Neural crest cell (in vitro differentiated cells): ENCODE measurements at places on chromosomes 12 and 14. TPM values are rescaled to one million over a fixed set of nuclear protein-coding genes. Genes with fewer than 3 reads are reported as not detected.
A peak's percentile ranks its signal among the peaks of the same experiment; 100 is the strongest.

DNA sequence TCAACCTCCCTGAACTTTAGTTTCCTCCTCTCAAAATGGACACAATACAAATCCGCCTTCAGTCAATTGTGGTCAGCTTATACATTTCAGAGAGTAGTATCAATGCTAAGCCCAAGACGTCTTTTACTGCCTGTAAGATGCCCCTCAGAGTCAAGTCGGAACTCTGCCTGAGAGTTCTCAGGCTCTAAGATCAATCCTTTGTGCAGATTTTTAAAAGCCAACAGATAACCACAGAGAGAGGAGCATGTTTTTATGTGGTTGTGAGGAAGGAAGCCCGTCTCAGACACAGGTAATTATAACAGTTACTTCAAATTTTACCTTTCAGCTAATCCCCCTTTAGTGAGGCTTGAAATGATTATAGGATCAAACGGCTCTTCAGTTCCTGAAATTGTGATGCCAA, 91.6 kb downstream of the HELB start:
- no peak for DNase-seq

GRCh38 chr12:94427501-94428381, 31.9 kb downstream of the CEP83 start:
- no peak for DNase-seq

DNA sequence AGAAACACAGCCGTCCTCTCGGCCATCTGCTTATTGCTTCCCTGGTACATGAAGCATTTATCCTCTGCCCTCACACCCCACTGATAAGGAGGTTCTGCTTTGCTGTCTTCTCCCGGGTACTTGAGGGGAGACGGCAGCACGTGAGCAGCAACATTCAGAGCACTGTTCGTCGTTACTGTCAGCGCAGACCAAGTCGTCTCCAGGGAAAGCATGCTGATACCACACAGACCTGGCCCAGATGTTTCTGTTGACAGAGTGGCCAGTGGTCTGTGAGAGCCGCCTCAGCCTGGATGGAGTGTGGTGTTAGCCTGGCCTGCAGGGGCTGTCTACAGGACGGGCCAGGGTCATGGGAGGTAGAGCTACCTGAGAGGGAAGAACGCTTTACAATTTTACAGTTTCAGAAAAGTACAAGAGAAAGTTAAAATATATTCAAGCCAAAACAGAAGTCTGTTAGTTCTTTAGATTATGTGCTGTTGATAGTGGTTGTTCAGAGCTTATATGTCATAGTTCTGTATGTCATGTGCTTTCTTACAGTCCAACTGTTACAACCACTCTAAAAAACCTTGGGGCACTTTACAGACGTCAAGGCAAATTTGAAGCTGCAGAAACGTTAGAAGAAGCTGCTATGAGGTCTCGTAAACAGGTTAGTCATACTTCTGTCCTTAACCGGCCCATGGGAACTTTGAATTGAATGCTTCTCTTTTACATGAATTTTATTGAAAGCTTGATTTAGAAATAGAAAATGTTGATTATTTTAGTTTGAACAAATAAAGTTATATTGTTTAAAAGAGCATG, 38.2 kb downstream of the XRCC3 start:
- no peak for DNase-seq

- DNase-seq: no peak
Measured at GRCh38 chr12:3554371-3555115, 63.5 kb downstream of the PRMT8 start.

DNA sequence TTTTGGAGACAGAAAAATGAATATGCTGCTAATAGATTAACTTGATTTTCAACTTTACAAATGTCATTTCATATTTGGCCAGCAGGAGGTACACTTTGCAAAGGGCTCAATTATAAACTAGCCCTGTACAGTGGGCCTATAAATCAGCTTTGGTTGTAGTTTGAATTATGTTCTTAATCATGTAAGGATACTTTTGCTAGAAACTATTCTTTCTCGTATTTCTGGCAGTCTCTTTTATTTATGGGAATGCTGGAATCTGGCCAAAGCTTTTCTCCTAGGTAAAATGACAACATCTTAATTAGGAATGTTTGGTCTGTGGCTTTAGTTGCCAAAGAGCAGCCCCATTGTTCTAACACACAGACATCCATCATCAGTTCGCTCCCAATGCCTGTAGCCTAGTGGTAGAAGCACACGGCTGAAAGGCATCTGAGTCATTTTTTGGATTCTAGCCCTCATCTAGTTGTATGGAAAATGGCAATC, 1322.3 kb upstream of the SEL1L start:
- DNase-seq: no peak

The MAX gene
- total RNA-seq: 64.2 and 69.3 TPM in 2 replicates

GRCh38 chr12:52141875-52142274, 49.9 kb downstream of the KRT80 start:
- DNase-seq: no peak

DNA sequence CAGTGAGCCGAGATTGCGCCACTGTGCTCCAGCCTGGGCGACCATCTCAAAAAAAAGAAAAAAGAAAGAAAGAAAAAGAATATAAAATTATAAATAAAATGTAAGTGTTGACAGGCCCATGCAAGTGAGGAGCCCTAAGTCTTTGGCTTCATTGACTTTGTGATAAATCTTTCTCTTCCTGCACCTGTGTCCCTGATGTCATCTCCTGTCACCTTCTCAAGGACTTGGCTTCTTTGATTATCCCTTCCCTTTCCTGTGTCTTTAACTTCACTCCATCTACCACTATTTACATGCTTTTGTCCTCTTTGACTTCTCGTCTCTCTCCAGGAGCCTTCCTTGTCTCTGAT, 33.6 kb upstream of the WNK1 start:
- no peak for DNase-seq

The TMEM63C gene
- 0.59 and 0.91 TPM in 2 replicates for total RNA-seq

GRCh38 chr14:80448267-80448666, 237.0 kb upstream of the DIO2 start:
- DNase-seq: no peak

- DNase-seq: no peak
Measured at GRCh38 chr12:106248846-106249371, 1.1 kb upstream of the CKAP4 start.

DNA sequence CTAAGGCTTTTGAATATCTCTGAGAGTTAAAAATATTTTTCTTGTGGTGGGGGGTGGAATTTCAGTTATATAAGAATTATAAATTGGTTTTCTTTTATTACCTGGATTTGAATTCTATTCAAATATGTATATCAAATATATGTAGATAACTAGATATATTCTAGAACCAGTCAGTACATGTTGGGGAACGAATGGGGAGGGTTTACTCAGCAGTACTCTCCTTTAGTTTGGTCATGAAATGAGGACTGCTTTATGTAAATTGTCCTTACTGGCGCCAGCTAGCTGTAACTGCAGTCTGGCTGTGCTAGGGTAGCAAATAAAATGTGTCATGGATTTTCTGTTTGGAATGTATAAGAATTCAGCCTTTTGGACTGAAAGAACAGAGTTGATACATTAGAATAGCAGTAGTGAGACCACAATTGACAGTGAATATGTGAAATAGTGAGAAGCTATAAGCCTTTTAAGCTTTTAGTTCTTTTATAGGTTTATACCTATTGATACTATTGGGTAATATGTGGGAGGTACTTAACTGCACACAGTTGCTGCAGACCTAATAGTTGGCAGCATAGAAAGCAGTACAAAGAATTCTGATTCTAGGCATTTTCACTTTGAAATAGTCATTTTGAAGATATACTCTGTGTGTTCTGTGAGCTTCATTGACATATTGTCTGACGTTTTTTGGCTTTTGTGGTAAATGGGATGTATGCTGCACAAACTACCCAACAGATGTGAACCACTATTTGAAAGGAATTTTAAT, 29.0 kb downstream of the ATF7IP start:
- DNase-seq: peak; percentile 23

DNA sequence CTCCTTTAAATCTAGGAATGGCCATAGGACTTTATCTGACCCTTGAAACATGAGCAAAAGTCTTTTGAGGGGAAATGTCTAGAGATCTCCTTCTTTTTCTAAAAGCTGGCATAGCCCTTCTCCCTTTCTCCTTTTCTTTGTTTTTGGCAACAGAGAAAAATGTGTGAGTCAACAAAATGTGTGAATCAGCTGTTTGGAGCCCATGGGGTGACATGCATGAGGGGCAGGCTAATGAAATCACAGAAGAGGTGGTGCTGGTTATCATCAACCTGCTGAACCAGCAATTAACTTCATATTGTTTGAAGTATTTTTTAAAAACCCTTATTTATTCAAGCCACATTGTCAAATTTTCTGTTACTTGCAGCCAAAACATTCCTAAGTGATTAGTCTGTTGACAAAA, 132.3 kb downstream of the CCDC59 start:
- no peak for DNase-seq

DNA sequence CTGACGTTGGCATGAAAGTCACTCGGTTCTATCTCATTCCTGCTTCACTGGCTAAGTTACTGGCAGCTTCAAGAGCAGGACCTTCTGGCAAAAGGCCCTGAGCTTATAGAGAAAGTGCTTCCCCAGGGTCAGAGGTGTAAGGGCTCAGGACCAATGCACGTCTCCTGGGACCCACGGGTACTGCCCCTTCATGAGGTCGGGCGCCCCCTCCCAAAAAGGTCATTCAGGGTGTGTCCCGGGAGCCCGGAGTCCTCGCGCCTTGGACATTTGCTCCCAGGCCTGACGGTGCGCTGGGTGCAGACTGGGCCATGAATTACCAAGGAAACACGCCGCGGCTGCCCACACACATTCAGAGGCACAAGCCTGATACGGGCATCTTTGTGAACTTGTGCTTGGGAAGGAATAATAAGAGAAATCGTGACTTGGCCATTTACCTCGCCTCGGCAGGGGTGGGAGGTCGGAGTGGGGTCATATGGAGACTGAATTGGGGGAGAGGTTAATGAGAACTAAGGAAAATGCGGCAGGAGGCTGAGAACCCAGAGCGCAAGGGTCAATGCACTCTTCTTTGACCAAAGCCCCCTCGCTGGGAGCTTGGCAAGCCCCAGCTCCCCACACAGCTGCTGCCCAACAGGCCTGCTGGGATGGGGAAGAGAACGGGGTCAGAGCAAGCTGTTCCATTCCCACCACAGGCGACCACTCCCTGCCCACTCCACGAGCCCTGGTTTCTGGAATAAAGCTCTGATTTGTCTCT, 15.7 kb upstream of the SLC6A12 start:
- DNase-seq: no peak

The NRL gene
- 1.2 and 2.3 TPM in 2 replicates for total RNA-seq

GRCh38 chr12:25083211-25083610, 111.7 kb downstream of the DNAI7 start:
- no peak for DNase-seq

The SLC22A17 gene
- total RNA-seq: 39.4 and 42.4 TPM in 2 replicates

- DNase-seq: no peak
Measured at GRCh38 chr14:31286456-31287293, 79.1 kb upstream of the HECTD1 start.

DNA sequence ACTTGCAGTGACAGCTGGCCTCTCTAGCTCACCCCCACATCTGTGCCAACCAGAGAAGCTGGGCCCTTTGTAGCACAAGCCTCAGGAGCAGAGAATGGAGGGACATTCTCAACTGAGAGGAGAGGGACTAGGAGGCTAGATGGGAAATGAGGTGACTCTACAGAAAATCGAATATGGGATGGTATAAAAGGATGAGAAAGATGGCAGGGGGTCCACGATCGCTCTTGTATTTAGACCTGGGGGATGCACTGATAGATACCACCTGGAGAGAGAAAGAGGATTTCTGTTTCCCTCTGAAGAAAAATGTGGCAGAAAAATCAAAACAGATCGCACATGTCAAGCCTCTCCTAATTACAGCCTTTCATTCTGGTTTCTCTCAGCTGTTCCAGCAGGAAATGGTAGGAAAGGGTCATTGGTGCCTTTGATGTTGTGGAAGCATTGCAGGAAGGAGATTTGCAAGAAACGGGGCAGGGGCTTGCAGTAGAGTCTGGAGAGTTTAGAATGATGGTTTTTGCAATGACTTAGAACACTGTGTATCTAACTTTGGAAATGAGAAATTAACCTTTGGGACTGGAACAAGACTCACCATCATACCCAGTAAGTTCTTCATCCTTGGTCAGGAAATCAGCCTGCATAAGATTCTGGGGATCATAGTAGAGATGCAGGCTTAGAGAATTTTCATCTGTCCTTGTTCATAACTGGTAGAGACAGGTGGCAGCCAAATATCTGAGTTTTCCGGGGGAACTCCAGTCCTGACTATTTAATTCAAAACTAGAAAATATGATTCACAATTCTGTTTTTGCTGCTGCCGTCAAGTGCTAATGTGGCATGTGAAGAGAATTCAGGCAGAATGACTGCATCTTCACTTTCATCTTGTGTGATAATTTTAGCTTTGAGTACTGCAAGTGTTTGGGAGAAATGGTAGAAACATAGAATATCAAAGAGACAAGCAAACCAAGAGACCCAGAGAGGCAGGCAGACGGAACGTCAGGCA, 98.8 kb downstream of the DAD1 start:
- no peak for DNase-seq

DNA sequence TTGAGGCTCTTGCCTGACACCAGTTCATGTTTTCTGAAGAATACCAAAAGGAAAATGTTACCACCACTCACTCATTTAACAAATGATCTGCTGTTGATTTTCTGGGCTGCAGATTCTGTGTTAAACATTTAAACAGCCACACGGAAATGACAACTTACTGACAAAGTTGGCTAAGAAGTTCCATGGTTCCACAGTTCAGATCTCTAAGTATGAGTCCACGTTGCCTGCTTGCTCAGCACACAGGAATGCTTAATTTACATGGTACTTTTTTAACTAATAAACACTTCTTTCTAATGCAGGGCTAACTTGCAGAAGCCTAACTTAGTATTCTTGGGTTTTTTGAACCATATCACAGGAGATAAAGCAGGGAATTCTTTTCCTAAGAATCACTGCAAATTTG, 34.7 kb downstream of the PTGER2 start:
- DNase-seq: no peak

The C1QL4 gene
- total RNA-seq: 0.63 and 0.80 TPM in 2 replicates

- no peak for DNase-seq
Measured at GRCh38 chr12:29640589-29641345, 143.0 kb downstream of the TMTC1 start.

- DNase-seq: no peak
Measured at GRCh38 chr14:32938719-32939253, at the start of gene NPAS3. NPAS3 (plus strand) TSS chr14:32938879.
